RPMI8226 (cell line): ENCODE measurements at places on chromosomes 11 and 22.
A peak's percentile ranks its signal among the peaks of the same experiment; 100 is the strongest.

- no peak for DNase-seq
These were observed 673.3 kb downstream of the CNTN5 start for GRCh38 chr11:99693941-99694492.

- DNase-seq, result no peak
These were observed 419.4 kb downstream of the DYNC2H1 start for GRCh38 chr11:103528596-103528995.

DNA sequence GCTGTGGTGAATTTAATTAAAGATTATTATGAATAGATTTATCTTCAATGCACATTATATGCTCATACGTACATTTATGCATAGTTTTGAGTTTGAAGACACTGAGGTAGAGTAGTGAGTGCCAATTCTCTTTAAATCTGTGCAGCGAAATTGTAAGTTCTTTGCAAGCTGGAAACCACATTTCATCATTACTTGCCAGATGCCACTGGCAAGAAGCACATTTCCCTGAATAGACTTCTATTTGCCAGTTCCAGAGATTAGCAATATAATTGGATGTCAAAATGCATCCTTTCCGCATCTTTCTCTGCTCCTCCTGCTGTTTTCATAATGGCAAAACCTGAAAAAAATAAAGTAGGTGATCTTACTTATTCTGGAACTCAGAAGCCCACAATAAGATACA is 448.0 kb downstream of the LUZP2 start:
- DNase-seq, result no peak

DNA sequence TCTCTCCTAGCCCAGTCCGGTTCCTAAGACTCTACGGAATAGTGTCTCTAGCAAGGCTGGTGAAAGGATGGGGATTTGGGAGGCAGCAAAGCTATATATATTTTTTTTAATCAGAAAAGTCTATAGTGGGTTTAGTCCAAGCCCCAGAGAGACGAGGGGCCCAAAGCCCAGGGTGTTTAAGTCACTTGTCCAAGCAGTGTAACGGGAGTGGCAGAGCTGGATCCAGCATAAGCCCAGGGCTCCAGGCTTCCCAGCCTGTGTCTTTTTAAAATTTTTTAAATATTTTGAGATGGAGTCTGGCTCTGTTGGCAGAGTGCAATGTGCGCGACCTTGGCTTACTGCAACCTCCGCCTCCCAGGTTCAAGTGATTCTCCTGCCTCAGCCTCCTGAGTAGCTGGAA is 6.8 kb downstream of the GRIK4 start:
- DNase-seq, result no peak

- DNase-seq, result no peak
These were observed 2.9 kb upstream of the BTBD10 start for GRCh38 chr11:13465909-13466371.

- DNase-seq, result no peak
These were observed 405.3 kb upstream of the CCDC90B start for GRCh38 chr11:83691451-83691950.

- no peak for DNase-seq
These were observed 42.5 kb upstream of the SPATA19 start for GRCh38 chr11:133887692-133888332.

DNA sequence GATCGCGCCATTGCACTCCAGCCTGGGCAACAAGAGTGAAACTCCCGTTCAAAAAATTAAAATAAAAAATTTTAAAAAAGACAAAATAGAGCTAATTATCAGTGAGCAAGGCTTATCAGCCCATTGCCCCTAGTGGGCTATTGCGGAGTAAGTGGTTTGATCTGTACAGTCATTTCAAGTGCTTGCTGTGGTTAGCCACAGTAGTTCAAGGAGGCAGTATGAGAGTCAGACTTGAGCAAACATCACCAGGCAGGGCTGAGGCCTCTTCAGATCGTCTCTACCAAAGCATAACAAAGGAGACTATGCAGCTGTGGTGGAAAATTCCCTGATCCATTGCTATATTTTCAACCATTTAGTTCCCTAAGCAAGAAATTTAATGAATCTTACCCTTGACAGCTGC is 4.3 kb upstream of the SBF2 start:
- DNase-seq, result no peak

DNA sequence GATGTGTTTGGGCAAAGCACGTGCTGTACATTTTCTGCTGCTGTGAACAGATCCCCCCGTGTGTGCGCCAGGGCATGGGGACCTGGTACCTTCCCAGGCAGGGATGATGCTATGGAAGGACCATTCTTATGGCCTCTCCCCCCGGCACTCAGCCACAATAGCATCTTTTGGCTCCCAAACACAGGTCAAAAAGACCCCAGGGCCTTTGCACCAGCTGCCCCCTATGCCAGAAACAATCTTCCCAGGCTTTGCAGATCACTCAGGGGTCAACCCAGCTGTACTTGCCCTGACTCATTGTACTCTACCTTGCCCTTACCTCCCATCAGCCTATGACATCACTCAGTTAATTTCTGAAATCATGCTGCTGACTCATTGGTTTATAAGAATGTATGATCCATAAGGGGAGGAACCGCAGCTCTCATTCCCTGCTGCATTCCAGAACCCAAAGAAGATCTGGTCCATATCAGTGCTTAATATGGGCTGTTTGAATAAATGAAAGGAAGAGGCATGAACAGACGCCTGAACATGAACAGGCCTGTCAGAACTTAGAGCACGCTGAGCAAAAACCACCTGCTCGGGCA is 100.7 kb downstream of the CELSR1 start:
- no peak for DNase-seq

GRCh38 chr11:75759832-75760231 is 8.7 kb upstream of the DGAT2 start:
- DNase-seq, result no peak

GRCh38 chr11:77506857-77507256 is 33.0 kb upstream of the PAK1 start:
- peak; percentile 12 for DNase-seq

GRCh38 chr11:87840786-87841185 is 334.5 kb downstream of the RAB38 start:
- no peak for DNase-seq

- no peak for DNase-seq
These were observed 117.6 kb upstream of the FGF3 start for GRCh38 chr11:69936771-69937170.

- no peak for DNase-seq
These were observed 84.6 kb upstream of the NAV2 start for GRCh38 chr11:19628018-19628417.

DNA sequence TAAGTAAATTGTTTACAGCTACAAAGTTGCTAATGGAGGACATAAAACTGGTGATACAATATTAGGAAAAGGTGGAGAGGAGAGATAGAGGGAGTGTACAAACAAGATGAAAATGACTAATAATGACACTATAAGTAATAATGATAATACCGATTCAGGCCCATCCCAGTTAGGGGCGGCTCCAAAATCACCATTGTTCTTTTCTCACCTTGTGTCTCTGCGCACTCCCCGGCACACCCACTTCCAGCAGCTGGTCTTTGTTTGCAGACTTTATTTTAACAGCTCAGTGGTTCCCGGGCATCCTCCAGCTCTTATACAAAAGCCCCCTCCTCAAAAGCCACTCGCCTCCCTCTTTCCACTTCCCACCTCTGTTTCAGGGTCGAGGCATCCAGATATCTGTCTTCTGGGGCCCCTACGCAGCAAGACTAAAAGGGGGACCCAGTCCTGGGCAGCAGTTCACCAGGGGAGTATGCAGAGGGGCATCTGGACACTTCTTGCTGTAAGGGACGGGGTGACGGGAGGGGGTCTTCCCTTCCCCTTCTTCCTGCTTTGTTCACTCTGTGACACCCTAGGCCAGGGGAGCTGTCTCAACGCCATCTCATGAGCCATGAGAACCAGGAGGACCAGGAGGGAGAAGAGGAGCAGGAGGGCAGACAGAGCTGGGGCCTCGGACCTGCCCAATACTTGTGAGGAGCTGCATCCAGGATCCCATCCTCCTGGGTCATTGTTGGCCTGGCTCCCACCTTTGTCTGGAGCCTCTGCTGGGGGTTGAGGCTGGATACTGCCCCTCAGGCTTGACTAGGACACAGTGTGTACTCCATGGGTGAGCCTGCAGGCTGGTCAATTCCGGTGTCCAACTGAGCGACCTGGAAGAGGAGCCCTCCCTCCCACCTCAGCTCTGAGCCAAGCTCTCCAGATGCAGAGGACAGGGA is 2.7 kb downstream of the APOL2 start:
- DNase-seq, result no peak

DNA sequence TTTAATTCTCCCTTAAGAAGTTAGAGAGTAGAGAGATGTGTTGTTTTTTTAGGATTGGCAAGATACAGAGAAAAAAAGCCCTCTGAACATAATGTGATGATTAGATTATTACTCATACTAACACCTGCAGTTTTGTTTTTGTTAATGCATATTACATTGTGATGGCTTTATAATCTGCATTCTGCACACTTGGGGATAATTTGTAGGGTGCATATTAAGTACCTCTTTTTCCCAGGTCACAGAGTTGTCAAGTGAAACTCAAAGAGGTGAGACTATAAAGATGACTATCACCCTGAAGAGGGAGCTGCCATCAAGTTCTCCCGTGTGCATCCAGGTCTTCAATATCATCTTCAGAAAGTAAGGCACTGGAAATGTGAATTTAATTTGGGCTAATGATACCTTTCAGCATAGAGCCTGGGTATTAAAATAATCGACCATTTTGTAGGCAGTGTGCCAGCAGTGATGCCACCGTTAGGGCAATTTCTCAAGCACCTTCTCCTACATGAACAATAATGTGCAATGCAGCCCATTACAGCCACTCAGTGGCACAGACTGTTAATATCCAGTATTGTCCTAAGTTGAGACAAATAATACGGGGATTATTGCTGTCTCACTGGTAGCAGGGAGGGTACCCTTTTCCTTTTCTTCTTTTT is 16.2 kb downstream of the PIWIL4 start:
- no peak for DNase-seq

- DNase-seq, result no peak
These were observed 7.0 kb upstream of the MPPED1 start for GRCh38 chr22:43404673-43405385.

DNA sequence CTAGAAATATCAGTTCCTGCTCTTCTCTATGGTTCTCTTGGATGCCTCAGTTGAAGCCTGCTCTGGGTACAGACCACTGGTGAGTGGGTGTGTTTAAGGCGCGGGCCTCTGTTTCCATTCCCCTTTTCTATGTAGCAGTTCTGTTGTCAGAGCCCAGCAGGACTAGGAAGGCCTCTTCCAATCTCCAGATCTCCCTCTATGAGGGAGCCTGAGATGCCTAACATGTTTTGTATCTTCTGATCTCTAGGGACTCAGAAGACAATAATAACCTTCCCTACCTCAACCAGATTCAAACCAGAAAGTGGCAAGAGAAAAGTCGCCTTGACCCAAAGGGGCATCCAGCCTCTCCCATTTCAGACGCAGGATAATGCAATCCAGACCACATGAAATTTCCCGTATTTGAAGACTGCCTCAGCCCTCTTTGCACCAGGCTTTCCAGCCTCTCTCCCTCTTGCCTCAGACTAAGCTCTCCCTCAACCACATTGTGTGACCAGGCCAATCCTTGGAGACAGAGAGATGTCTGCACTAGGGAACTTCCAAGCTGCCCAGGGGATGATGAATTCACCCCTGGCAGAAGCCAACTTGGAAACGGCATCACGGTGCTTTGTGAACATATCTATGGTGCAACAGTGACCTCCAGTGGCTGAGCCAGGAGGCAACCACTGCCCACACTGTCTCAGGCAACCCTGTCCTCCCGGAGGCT is 150.1 kb upstream of the UBASH3B start:
- peak; percentile 43 for DNase-seq
